ENCODE measurements at places on chromosomes 2 and 18. TPM values are rescaled to one million over a fixed set of nuclear protein-coding genes. Genes with fewer than 3 reads are reported as not detected.

PTPRN gene
- polyA plus RNA-seq: 145 TPM

IL1B gene
- polyA plus RNA-seq: 0.53 TPM

NFATC1 gene
- 5.5 TPM for polyA plus RNA-seq

HOXD9 gene
- 8.9 TPM for polyA plus RNA-seq

DYSF gene
- polyA plus RNA-seq: 41.9 TPM

DSG4 gene
- not detected for polyA plus RNA-seq

DYNC2LI1 gene
- polyA plus RNA-seq: 6.0 TPM

SMAD7 gene
- polyA plus RNA-seq: 8.0 TPM

PSTPIP2 gene
- polyA plus RNA-seq: 2.2 TPM

MERTK gene
- polyA plus RNA-seq: 6.3 TPM

RPRD1A gene
- 32.4 TPM for polyA plus RNA-seq

TTN gene
- polyA plus RNA-seq: not detected

SOX11 gene
- 14.3 TPM for polyA plus RNA-seq

CCT4 gene
- 142 TPM for polyA plus RNA-seq

ATG9A gene
- polyA plus RNA-seq: 59.1 TPM

- DNase-seq: no peak
These were observed 43.8 kb upstream of the CYP26B1 start for GRCh38 chr2:72191441-72191840.

DNA sequence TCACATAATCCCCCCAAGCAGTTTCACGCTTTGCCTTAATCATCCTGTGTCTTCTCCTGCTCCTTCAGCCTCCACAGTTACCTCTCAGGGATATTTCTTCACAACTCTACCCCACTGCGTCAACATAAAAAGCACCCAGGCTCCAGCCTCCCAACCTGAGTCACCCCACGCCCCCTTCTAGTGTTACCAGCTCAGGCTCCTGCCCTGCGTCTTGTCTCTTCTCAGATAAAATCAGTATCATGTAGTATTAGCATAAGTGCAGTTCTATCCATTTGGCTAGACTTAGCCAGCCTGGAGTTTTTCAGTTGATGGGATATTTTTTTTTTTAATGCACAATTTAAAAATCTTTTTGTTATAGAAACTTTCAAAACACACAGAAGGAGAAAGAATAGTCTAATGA is 9.6 kb upstream of the PELI1 start:
- no peak for DNase-seq

DNA sequence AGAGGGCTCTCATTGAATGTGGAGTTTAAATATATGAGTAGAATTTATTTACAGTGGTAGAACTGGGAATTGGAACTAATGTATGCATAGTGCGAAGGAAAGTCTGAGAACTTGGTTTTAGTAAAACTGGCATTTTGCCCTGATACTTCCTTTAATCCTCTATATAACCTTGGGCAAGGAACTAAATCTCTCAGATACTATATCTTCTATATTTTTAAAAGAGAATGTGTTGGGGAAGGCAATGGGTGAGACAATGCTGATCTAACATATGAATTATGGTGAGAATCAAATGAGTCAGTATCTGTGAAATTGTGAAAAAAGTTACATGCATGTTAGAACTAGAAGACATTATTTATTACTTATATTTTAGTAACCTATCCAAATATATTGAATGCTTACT is 2109.4 kb upstream of the PIK3C3 start:
- DNase-seq: no peak

- no peak for DNase-seq
These were observed 28.5 kb downstream of the DAPL1 start for GRCh38 chr2:158823486-158824237.

DNA sequence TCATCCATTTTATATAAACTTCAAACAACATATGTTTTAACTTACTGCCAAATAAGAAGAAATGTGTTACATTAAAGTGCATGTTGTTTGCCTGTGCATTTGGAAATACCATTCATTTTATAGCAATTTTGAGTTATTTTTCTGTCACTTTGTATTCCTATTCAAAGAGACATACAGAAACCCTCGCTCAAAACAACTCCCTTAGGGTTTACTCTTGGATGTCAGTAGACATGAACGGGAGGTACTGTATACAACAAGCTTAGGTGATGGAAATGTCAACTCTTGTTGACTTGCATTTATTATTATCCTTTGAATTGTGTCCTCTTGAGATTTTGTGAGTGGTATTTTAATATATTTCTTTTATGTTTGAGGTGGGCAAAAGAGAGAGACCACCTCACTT is 132.3 kb downstream of the CAMKMT start:
- DNase-seq: no peak

- no peak for DNase-seq
These were observed 72.2 kb upstream of the TMEM17 start for GRCh38 chr2:62577994-62578781.

GRCh38 chr18:75010278-75010677 is 198.7 kb downstream of the PTGR3 start:
- DNase-seq: no peak

- DNase-seq: no peak
These were observed 44.2 kb downstream of the CEP192 start for GRCh38 chr18:13035249-13035914.

GRCh38 chr2:69917852-69918251 is 2.9 kb downstream of the MXD1 start:
- no peak for DNase-seq

GRCh38 chr2:187920511-187920910 is 366.3 kb upstream of the TFPI start:
- DNase-seq: no peak

DNA sequence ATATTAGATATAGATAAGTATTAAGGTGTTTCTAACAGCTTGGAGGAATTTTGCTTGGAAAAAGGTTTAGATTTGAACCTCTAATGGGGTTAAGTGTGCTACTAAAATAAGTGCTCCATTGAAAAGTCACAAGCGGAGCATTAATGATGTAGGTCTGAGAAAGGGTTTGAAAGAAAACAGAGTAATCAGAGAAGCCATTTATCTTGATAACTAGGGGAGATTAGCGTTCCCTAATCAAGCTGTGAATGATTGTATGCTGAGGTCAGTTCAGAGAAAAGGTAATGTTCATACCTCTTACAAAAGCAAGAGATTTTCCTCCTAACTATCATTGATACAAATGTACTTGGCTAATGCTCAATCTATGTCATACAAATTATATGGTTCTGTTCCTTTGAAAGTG is 1.5 kb downstream of the ARHGAP25 start:
- no peak for DNase-seq

GRCh38 chr18:3867864-3868311 is 417.9 kb downstream of the TGIF1 start:
- peak; percentile 74 for DNase-seq

DNA sequence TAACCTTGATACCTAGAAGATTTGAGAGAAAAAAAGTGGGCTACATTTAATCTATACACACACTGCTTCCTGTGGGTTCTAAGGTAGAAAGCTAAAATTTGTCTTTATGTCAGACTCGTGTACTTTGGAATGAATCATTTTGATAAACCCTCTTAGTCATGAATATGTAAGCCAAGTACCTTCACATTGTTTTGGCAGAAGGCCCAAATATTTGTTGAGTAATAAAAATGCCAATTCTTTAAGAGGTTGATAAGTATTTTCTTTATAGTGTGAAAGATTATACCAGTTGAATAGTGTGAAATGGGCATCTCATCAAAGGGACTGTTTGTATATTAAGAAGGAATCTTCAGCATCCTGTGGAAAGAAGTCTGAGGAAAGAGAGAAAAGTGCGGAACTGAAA is 1464.7 kb upstream of the ZEB2 start:
- no peak for DNase-seq

GRCh38 chr2:188693111-188693510 is 281.1 kb upstream of the COL3A1 start:
- DNase-seq: no peak

DNA sequence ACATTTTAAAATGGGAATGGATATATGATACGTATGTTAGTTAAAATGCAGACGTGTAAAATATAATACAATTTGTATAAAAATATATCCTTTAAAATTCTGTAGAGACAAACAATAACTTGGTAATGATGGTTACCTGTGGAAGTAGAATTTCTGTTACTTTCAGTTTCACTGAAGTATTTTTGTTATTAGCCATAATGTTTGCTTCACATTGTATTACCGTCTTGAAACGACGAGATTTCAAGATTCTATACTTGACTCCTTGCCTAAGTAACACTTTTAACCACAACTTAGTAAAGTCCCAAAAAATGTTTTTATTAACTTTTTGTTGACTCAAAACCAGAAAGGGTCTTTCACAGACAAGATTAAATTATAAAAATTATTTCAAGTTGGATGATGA is 488.3 kb upstream of the VRK2 start:
- DNase-seq: no peak

DNA sequence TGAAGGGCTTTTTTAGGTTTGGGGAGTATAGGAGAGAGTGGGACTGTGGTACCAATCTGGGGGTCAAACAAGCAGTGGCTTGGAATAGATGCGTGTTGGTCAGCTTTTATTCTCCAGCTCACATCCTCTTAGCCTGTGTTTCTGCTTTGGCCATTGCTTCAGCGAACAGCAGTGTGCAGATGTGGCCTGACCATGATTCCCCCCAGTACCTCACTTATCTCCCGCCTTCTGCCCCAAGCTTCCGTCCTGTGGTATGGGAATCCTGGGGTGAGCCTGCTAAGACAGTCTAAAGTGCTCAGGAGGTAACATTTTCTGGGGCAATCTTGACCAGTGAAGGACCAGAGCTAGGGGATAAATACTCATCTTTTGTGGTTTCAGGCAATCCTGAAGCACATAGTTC is 84.9 kb upstream of the TNP1 start:
- no peak for DNase-seq

DNA sequence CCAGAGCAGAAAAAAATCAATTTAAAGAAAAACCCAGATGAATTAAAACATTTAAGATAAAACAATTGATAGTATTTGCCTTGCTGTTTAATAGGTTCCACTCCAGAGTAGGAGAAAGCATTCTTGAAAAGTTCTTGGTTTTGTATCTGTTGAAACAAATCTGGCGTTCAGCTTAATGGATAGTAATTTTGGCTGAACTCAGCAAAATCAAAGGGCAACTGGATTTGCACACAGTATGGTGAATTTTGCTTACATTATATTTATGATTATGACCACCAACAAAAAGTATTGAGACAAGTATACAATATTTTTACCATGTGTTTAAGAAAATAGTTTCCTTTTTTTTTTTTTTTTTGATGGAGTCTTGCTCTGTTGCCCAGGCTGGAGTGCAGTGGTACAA is 34.0 kb downstream of the SLC4A10 start:
- no peak for DNase-seq

- DNase-seq: no peak
These were observed 28.4 kb downstream of the AFF3 start for GRCh38 chr2:100113990-100114433.

- no peak for DNase-seq
These were observed 5.4 kb downstream of the ITSN2 start for GRCh38 chr2:24354957-24355356.

DNA sequence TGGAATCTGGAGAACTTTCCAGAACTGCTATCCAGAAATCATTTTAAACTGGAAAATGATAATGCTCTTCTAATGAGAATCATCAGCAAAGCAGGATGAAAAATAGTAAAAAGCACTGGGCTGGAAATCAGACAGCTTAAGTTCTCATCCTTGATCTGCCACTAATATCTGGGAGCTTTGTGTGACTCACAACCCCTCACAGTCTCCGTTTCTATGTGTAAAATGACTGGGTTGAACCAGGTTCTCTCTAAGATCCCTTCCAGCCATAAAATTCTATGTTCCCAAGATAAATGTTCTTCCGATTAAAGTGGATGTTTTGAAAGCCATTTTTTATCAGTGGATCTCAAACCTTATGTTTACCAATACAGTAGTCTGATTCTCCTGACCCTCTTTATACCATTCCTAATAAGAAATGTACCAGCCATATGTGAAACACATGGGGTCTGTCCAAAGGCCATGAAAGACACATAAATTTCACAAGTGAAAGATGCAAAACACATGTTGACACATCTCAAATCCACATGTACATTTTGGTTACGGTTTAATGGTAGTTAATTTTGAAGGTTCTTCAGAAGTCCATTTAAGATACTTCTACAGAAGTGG is 188.8 kb downstream of the EN1 start:
- DNase-seq: no peak

GRCh38 chr2:151264157-151264825 is 2.6 kb upstream of the RBM43 start:
- no peak for DNase-seq

- DNase-seq: no peak
These were observed 69.6 kb downstream of the COL5A2 start for GRCh38 chr2:189109921-189110397.

DNA sequence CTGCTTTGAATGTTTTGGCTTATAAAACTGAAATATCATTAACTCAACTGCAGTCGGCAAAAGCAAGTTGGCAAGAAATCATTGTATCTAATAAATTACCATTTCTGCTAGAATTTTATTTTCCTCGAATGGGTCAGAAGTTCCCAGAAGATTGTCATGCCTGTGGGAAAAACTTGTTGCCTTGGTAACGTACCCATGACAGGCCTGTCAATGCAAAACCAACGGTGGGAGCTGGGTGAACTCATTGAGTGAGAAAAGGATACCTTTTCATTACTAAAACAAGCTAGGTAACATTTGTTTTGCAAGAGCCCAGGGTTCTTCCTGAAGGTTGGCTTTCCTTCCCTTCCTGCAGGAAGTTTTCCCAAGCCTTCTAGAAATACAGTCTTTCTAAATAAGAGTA is 9.5 kb downstream of the PLB1 start:
- no peak for DNase-seq

DNA sequence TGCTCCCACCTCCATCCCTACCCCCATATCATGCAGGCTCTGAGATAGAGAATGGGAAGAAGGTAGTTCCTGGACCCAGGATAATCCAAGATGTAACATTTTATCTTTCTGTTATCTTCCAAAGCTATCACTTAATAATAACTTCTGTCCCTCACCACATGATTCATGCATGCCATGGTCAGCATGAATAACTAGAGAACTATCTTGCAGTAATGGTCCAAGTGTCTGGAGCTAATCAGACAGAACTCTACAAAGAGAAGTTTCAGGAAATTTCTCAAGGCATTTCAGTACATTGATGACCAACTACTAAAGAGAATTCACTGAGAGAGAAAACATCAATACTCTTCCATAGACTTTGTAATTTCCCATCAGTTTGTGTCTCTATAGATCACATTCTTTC is 1469.7 kb upstream of the PIK3C3 start:
- no peak for DNase-seq

GRCh38 chr18:24876266-24876665 is 415.8 kb downstream of the HRH4 start:
- DNase-seq: no peak

GRCh38 chr18:10322435-10322834 is 132.0 kb upstream of the APCDD1 start:
- DNase-seq: no peak

GRCh38 chr18:10705786-10706185 is 180.0 kb downstream of the NAPG start:
- DNase-seq: peak; percentile 21

- DNase-seq: no peak
These were observed 33.6 kb upstream of the RND3 start for GRCh38 chr2:150520887-150521664.

GRCh38 chr2:209976698-209977385 is 25.6 kb upstream of the RPE start:
- DNase-seq: no peak

GRCh38 chr2:237128026-237128703 is 42.5 kb downstream of the COPS8 start:
- peak; percentile 9 for DNase-seq
